ENCODE measurements at places on chromosomes 16 and 17.

GRCh38 chr16:81401035-81401950 lies 43.3 kb upstream of the CMIP start:
- DNase-seq, result no peak

DNA sequence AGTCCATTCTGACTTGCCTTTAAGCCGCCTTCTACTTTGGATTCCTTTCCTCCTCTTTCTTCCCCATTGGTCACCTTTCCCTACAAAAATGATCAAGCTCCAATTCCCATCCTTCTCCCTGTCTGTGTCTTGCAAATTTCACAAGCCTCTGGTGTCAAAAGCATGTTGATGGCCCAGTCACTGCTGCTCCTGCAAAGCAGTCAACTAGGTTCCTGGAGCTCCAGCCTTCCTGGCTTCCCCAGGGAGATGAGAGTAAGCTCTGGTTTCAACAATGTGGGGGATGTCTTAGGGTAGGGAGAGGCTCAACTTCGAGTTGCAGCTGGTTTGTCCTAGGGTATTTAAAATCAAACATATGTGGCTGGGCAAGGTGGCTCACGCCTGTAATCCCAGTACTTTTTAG lies 36.1 kb upstream of the HELZ start:
- DNase-seq, result no peak

DNA sequence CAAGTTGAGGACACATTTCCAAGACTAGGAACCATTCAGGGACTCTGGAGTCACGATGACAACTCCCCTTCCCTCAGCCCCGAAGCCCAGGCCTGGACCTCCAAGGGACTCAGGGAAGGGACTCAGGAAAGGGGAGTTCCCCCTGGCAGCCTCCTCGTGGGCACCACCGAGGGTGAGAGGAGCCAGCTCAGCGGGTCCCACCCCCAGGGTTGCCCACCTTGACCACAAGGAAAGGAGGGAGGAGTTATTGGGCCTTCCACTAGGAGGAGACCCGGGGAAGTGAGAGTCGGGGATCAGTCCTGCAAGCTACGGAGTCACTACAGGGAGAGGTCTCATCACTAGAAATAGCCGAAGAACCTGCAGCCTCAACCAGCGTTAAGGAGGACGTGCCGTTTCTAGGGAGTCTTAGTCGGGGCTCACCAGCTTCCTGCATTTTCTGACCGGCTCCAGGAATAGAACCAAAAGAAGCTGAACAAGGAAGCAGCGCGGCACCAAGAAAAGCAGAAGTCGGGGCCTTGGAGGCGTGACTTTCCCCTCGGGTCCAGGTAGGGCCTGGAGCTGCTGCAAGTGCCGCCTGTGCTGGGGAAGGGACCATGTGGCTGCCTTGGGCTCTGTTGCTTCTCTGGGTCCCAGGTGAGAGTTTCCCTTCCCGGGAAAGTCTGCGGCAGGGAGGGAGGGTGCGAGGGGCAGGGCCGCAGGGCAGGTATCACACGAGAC lies at the start of gene CD300A:
Gene CD300A, plus strand, starts transcription at position 524 of the 717 bp plus-strand sequence. Its CDS starts 70 bp downstream, at position 594.
- DNase-seq, result no peak

DNA sequence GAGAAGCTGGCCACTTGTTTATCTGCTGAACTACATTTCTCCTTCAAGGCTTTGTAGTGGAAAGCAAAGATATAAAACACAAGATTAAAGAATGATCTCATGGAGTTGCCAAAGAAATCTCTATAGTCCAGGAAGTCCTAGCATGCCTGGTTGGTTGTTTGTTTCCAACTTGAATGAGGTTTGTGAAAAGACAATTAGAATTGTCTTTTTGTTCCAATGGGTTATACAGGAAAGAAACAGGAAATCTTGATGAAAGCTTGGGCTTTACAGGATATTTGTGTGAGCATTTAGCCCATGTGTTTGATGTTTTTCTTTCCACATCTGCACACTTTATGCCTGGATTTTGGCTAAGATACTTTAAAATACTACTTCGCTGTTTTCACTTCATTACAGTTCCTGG lies 273.4 kb downstream of the CEP112 start:
- DNase-seq, result no peak

- DNase-seq, result peak; percentile 82
Measured at GRCh38 chr17:8965394-8966168, at the start of gene PIK3R5. Gene PIK3R5 (minus strand): TSS chr17:8965707. CDS start chr17:8911494, 54,213 bp downstream.

DNA sequence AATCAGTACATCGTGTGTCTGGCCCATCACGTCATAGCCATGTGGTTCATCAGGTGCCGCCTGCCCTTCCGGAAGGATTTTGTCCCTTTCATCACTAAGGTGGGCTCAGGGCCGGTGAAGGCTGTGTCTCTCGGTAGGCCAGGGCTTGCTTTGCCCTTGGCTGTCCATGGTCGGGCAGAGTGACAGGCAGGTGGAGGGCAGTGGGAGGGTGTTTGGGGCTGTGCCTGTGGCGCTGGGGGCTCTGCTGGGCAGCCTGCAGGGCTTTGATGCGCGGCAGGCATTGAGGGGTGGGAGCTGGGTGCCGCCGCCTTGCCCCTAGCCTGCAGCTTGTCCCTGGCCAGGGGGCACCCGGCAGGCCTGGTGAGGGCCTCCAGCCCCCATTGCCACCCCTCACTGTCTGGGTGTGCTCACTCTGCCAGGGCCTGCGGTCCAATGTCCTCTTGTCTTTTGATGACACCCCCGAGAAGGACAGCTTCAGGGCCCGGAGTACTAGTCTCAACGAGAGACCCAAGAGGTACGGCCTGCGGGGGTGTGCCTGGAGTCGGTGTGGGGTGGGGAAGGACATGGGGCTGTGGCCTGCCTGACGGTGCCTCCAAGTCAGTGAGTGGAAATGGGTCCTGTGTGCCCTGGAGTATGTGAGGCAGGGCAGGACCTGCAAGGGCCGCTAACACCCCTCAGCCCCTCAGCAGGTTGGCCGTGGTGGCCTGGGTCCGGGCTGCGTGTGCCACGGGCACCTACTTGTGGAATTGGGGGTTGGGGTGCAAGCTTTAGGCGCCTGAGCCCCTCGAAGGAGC lies 28.5 kb downstream of the TSC2 start:
- DNase-seq, result no peak

GRCh38 chr17:36721560-36722120 lies 120.3 kb downstream of the MRM1 start:
- no peak for DNase-seq

DNA sequence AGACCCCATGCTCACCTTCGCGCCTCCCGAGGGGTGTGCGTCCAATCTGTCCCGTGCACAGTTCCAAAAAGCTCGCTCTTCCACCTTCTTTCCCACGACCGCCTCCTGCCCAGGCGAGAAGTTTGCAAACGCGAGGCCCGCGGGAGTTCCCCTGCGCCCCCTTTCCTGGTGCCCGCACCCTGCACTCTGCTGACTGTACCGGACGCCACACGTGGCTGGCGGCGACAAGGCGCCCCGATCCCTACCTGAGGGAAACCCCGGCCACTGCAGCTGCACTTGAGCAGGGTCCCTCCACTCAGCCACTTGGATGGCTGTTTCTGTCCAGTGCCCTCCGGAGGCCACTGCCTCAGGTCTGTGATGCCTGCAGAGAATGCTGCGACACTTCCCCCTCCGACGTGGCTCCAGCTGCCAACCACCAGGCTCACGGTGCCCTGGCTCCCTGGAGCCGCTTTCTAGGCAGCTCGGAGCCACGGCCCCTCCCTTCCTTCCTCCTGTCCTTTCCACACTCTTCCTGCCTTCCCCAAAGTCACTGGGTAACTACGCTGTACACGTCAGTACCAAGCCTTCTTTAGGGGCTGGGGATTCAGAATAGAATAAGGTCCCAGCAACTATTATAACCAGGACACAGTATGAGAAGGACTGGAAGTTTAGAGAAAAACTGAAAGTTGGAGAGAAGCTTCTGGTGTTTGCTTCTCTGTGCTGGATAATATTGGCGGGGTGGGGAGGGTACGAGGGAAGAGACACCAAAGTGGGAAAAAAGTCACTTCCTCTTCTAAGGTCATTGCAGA lies at the start of gene MLKL:
Gene MLKL, minus strand, starts transcription at position 425 of the 788 bp plus-strand sequence. CDS start 5,105 bp downstream, outside the sequence.
- DNase-seq, result peak; percentile 53

Data from neural progenitor cell (in vitro differentiated cells).